ENCODE measurements at places on chromosomes 3 and 15. TPM values are rescaled to one million over a fixed set of nuclear protein-coding genes. Genes with fewer than 3 reads are reported as not detected.

Gene ZNF860
- polyA plus RNA-seq, result not detected

Gene NOP10
- polyA plus RNA-seq, result 504 TPM

Gene BRK1
- polyA plus RNA-seq, result 230 TPM

Gene LRRIQ4
- polyA plus RNA-seq, result not detected

Gene TGM5
- not detected for polyA plus RNA-seq

Gene DYNC1LI1
- polyA plus RNA-seq, result 33.3 TPM

Gene GP5
- 1.5 TPM for polyA plus RNA-seq

Gene STX19
- polyA plus RNA-seq, result not detected

Gene CCDC54
- not detected for polyA plus RNA-seq

Gene SKOR1
- not detected for polyA plus RNA-seq

Gene AQP9
- polyA plus RNA-seq, result not detected

Gene LDHAL6B
- not detected for polyA plus RNA-seq

Gene WDR82
- polyA plus RNA-seq, result 111 TPM

Gene DPPA2
- polyA plus RNA-seq, result not detected

Gene PLCH1
- polyA plus RNA-seq, result not detected

Gene CHL1
- polyA plus RNA-seq, result not detected

Gene NIT2
- polyA plus RNA-seq, result 35.7 TPM

All from CD4-positive, CD25-positive, alpha-beta regulatory T cell (primary cell).